Inflammatory macrophage treated with lipopolysaccharide for 1 hour (primary cell): ENCODE measurements at places on chromosomes 7 and 10.
A peak's percentile ranks its signal among the peaks of the same experiment; 100 is the strongest.

DNA sequence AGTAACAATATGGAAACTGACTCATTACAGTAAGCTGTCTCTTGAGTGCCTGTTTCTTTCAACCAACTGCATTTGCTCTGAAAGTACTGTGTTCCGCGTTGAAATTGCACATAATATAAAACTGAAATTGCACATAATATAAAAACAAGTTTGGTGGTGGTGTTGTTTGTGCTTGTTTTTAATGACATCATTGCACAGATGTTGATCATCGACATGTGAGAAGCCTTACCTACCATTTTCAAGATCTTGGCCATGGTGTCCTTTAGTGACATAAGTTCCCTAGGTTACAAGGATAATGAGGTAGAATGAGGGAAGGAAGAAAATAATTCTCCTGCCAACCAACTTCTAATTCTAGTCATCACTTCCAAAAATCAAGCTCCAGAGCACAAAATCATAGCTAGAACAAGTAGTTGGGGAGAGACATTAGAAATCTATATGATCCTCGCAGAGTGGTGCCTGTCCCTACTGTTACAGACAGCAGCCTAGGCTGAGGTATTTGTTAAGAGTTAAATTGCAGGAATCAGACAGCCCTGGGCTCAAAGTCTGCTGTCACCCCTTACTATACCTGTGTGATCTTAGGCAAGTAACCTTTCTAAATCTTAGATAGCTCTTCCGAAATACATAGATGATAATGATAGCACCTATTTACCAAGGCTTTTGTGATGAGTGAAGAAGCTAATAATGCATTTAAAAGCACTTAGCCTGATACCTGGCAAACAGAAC lies 29.3 kb downstream of the DOCK4 start:
- DNase-seq: no peak

- no peak for DNase-seq
These were observed 149.9 kb downstream of the NEURL1 start for GRCh38 chr10:103643381-103643780.

DNA sequence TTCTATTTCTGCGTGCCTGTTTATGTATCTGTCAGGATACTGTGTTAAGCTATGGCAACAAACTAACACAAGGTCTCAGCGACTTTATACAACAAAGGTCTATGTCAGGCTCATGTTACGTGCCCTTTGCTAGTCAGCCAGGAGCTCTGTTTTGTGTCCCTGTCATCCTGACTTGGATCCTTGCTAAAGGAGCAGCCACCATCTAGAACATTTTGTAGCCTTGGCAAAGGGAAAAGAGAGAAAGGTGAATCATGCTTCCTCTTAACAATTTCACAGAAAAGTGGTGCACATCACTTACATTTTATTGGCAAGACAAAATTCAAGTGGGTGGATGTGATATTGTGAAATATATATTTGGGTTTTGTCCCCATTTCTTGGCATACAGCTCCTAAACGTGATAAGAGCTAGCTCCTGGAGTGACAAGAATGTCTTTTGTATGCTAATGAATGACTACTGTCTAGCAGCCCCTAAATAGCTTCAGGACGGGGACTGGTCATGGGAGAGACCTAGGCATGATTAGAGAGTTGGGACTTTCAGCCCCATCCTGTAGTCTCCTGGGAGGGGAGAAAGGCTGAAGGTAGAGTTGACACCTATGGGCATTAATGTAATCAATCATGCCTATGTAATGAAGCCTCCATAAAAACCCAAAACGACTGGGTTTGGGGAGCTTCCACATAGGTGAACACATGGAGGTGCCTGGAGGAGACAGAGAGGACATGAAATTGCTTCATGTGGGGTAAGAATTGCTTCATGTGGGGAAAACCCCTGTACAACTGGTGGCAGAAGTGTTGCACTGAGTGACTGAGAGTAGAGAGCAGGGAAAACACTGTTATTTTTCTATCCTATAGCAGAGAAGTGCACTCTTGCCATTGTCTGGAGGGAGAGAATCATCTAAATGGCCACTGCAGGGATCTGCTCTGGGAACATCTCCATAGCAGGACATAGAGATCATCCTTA lies 33.0 kb downstream of the MRPL32 start:
- DNase-seq: peak; percentile 27

DNA sequence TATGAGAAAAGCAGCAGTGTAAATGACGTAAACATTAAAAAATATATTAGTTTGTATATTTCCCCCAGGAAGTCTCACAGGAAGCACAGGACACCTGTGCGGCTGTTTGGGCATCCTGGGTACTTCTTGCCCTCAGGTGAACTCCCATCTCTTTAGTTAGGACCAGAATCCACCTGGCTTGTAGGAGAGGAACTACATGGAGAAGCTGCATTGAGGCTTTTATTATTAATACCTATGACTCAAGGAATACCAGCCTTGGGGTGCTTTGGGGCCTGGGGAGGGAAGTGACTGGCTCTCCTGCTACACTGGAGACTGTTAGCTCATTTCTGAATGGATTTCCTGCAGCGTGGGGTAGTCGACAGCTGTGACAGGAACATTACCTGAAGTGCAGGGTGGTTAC lies 40.0 kb upstream of the GSDME start:
- DNase-seq: no peak

- DNase-seq: peak; percentile 80
These were observed 4.4 kb downstream of the ZNF655 start for GRCh38 chr7:99562832-99563231.

DNA sequence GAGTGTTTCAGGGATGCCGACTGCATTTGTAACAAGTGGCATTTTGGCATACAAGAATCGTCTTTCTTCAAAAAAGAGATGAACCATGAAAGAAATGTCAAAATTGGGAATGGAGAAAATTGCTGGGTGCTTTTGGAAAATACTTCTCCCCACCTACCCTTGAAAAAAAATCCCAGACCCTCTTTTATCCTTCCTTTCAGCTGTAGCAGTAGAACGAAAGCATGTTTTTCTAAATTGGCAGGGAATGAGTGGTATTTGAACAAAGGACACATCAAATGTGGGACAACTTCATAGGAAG lies 187.5 kb downstream of the NRP1 start:
- no peak for DNase-seq

DNA sequence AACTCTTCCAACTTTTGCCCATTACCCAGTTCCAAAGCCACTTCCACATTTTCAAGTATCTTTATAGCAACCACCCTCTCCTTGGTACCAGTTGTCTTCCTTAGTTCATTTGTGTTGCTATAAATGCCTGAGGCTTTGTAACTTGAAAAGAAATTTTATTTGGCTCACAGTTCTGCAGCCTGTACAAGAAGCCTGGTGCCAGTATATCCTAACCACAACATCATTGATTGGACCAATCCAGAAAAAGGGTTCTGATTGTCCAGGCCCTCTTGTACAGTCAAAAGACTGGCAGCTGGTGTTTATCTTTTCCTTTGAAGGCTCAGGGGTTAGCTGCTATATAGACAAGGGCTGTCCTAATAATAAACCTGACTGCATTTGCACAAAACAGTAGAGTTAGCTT lies 21.1 kb upstream of the ABCC2 start:
- no peak for DNase-seq

DNA sequence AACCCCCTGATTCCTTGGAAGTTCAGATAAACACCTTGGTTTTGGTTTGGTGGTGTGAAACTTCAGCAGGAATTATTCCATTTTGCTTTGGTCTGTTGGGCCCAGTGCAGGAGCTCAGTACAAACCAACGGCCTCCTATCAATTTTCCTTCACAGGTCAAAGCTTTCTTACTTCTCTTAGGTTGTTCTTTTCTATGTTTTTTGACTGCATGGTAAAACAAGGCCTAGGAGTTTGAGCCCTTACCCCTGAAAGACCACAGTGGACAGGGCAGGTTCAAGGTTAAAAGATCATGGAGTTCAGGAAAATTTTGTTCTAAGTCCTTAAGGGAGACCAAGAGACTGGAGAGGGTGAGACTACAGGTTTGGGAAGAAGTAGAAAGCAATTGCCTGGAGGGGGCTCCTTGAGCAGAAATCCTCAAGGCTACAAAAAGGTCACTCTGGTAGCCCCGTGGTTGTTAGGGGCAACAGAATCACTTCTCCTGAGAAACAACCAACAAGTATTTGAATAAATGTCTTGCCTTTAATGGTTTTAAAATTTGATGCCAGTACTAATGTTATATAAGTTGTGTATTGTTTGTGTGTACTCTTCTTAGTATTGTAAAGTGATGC lies 40.9 kb upstream of the FHIP2A start:
- DNase-seq: no peak

GRCh38 chr7:131425992-131426391 lies 98.3 kb downstream of the MKLN1 start:
- DNase-seq: no peak
